ENCODE measurements at places on chromosomes 11 and 22.

DNA sequence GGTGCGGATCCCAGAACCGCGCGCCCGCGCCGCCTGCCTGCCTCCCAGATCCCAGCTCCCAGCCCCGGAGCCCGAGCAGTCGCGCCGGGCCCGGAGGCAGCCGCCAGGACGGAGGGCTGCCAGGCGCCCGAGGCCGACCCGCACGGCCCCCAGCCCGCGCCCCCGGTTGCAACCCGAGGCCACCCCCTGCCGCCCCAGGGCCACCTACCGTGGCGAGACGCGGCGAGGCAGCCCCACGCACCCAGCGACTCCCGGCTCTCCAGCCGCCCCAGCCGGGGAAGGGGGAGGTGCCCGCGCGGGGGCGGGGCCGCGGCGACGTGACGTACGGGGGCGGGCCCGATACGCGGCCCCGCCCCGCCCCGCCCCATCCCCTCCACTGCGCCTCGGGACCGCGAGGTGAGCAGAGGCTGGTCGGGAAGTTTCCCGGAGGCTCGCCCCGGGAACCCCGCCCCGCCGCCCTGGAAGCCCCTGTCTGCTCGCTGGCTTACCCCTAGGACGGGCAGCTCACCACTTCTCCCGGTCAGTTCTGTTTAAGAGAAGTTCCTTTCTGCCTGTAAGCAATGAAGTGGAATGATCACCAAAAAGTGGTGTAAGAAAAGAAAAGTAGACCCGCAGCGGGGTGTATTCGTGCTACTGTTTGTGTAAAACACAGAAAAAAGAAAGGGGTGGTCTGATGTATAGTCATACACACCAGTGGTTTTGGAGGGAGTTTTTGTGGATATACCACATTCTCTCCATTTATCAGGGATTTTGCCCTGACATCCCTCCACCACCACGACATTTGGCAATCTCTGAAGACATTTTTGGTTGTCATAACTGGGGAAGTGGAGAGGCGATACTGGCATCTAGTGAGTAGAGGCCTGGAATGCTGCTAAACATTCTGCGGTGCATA, at the start of gene TPST2:
TSS of gene TPST2 (minus strand) at position 288 of the 892 bp plus-strand sequence. CDS start 48,502 bp downstream, outside the sequence.
- DNase-seq = no peak

DNA sequence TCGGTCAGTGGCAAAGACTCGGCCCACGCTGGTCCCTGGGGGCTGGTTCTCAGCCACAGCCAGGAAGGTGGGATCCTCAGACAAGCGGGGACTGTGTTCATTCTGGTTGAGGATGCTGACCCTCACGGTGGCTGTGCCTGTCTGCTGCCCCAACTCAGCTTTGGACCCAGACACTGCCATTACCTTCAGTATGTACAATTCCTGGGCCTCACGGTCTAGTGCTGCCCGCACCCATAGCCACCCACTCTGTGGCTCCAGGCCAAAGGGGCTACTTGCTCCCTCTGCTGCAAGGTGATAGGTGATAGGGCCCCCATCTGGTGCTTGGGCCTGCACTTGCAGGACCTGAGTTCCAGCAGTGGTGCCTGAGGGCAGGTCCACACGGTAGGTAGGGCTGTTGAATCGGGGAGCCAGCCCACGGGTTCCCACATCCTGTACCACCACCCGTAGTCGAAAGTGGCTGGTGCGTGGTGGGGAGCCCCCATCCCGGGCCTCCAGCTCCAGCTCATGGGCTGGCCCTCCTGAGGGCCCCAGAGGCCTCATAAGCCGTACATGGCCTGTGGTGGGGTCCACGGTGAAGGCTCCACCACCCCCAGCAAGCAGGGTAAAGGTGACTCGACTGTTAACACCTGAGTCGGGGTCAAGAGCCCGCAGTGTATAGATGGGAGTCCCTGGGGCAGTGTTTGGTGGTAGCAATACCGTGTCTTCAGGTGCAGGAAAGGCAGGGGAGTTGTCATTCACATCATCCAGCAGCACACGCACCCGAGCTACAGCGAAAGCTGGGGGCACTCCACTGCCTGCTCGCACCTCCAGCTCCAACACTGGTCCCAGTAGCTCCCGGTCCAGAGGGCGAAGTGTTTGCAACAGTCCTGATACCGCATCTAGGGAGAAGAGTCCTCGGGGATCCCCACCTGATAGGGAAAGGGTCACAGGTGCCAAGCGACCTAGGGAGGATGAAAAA, 13.2 kb upstream of the TPP1 start:
- DNase-seq = no peak

- no peak for DNase-seq
Measured at GRCh38 chr11:65254724-65255123, 7.0 kb upstream of the POLA2 start.

DNA sequence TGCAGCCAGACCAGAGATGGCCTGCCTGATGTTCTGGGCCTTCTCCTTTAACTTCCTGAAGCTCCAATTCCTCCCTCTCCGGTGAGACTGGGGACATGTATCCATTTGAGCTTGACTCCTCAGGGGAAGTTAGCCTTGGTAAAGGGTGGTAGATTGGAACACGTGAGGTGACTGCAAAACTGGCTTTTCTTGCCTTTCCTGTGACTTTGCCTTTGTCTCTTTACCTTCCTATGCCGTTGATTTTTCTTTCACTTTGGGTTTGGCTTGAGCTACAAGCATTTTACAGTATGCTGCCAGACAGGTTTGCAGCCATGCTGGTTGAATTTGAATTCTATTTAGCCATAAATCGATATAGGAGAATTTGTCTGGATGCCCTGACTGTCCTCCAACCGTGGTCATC, 16.8 kb upstream of the GLYATL1 start:
- DNase-seq = no peak

DNA sequence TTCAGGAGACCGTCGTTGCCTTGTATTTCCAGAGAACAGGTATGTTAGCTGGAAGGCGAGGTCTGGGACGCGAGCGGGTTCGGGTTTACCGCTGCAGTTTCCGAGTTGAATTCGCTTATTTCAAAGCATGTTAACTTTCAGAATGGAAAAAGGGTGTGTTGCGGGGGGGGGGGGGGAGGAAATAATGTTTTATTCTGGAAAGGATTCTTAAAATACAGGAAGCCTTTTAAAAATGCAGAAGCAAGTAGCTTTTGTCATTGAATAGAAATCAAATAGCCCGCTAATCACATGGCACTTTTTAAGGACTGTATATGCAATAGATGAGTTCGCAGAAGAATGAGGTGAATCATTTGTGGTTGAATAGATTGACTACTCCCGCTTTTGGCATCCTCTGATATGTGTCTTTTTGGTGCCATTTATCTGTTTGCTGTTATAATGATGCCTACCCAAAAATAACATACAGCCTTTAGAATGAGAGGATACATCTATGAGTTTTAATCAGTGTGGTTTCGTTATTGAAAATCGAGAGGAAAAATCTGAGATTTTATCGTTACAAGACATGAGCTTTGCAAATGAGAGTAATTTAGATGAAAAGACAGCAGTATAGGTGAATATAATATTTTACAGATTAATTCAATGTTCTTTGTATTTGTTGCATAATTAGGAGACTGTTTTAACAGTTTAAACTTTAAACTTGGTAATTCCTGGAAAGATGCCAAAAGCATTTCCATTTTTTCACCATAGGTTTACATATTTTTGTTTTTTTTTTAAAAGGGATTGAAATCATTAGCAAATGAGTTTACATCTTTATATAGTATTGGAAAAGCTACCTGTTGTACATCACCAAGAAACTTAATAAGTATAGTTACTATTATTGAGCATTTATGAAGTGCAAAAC, 1.7 kb downstream of the PDE3B start:
- DNase-seq = no peak

GRCh38 chr11:77063407-77063806, 3.4 kb upstream of the CAPN5 start:
- DNase-seq = no peak

DNA sequence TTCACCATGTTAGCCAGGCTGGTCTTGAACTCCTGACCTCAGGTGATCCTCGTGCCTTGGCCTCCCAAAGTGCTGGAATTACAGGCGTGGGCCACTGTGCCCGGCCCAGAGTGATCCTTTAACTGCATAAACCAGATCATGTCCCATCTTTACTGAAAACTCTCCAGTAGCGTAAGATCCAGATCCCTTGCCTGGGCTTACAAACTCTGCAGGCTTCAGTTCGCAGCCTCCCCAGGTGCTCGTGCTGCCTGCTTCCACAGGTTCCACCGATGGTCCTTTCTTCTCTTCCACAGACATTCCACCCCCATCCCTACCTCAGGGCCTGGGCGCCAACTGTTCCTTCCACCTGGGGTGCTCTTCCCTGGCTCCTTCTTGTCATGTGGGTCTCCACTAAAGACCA, 88.8 kb upstream of the SHANK2 start:
- no peak for DNase-seq

GRCh38 chr11:63549411-63549810, 12.8 kb downstream of the PLAAT4 start:
- DNase-seq = no peak

DNA sequence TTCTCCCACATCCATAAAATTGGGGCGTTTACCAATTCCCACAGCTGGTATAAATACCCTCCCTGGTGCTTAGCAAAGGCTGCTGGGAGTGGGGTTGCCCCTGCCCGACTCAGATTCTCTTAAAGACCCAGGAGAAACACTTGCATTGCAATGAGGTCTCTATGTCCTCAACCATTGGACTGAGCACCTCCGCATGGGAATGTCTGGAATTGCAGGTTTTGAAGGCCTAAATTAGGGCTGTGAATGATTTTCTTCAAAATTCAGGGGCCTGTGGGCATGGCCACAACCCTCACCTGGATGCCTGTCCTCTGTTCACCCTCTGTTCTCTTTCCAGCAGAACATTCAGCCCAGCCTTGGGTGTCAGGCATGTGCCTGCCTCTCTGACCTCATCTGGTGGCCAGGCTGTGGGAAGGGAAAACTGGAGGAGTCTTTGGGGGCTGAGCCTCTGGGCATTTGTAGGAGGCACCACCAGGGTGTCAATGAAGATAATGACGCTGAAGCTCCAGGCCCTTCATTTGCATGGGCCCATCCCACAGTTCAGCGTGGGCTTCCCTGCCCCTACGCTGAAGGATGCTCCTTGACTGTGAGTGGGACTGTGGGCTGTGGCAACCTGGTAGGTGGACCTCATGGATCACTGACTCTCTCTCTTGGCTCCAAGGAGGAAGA, 52.7 kb upstream of the MYEOV start:
- no peak for DNase-seq

DNA sequence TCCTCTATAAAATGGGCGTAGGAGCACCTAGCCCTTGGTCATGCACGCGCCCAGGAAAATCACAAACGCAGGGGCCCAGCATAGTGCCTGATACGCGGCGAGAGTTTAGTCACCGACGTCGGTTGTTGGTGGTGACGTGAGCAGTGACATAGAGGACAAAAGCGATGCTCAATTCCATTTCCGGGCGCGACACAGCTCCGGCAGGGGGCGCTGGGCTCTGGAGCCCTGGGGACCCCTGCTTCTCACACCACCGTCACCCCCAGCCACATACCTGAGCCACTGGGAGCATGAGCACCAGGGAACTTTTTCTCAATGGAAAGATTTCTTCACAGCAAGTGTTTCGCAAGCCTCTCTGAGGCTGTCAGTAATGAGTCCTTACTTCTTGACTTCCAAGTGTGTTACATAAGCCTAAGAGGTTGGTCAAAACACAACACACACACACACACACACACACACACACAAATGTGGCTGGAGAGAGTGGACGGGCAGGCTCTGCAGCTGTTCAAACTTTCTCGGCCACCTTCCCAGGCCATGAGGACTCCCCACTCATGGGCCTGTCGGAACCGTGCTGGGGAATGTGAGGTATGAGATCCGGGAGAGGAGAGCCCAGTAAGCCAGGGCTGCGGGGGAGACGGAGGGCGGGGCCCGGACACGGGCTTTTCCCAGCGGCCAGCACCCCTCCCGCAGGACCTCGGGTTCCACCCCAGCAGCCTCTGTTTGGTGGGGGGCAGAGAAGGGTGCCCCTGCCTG, 36.9 kb upstream of the LINC01488 start:
- no peak for DNase-seq

DNA sequence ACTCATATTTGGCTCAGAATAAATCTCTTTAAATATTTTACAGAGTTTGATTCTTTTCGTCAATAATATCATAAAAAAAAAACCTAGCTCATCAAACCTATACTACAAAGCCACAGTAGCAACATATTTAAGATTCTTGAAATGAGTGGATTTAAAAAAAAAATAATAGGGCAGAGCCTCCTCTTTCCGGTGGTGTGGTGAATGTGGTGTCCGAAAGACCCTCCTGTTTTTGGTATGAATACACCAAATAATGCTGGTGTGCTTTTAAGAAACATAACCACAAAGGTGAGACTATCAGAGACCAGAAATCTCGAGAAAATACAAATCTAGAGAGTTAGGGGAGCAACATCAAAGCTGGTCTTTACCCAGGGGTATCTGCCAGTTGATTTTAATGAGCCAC, 342.6 kb downstream of the TBC1D22A start:
- no peak for DNase-seq

DNA sequence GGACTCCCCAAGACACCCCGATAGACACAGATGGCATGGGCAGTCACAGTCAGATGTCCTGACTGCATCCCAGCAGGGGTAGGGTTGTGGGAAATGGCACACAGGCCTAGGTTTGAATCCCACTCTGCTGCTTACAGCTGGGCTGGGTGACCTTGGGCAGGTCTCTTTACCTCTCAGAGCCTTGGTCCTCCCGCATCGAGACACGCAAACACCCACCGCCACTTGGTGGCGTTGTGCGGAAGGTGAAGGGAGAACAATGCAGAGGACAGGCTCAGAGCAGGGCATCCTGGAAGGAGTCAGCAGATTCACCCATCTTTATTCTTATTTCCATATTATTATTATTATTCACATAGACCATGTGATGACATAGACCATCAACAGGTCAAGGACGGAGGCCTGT, 140.5 kb downstream of the MIAT start:
- DNase-seq = no peak

DNA sequence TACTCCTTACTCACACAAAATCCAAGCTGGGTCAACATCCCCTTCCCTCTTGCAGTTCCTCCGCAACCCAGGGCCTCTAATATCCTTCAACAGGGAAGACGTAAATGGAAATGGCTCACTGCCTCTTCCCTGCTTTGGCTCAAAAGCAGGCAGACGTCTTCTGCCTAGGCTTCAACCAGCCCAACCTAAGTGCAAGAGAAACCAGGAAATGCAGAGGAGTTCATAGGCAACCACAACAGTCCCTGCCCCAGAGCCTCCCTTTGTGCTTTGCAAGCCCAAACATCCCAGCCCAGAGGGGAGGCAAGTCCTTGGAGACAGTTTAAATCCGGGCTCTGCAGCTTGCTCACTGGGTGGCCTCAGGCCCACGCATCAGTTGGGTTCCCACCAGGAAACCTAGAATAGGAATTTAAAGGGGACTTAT, 33.3 kb downstream of the CD6 start:
- DNase-seq = no peak

DNA sequence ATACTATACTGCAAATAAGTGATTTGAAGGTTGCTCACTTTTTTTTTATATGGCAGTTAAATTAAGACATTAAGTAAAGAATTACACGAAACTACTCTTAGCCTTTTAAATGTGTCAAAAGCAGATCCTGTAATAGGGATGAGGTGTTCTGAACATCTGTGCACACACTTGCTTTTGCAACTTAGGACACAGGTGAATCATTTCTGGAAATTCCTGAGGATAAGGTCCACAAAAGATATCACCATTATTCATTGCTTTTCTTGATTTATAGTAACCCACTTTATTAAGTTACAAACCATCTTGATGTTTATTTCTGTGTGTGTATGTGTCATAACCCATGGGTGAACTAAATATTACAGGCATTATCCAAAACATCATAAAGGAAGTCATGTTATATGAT, 55.9 kb downstream of the SLC5A12 start:
- no peak for DNase-seq

Measured in iPS DF 19.7 (cell line).